ENCODE measurements at places on chromosomes 11 and 22.

GRCh38 chr22:49503321-49503720 is 324.4 kb downstream of the BRD1 start:
- no peak for DNase-seq

- DNase-seq = no peak
Measured at GRCh38 chr11:69241075-69241740, 52.7 kb upstream of the MYEOV start.

GRCh38 chr22:38177926-38178604 is 3.6 kb downstream of the PLA2G6 start:
- peak; percentile 81 for DNase-seq

DNA sequence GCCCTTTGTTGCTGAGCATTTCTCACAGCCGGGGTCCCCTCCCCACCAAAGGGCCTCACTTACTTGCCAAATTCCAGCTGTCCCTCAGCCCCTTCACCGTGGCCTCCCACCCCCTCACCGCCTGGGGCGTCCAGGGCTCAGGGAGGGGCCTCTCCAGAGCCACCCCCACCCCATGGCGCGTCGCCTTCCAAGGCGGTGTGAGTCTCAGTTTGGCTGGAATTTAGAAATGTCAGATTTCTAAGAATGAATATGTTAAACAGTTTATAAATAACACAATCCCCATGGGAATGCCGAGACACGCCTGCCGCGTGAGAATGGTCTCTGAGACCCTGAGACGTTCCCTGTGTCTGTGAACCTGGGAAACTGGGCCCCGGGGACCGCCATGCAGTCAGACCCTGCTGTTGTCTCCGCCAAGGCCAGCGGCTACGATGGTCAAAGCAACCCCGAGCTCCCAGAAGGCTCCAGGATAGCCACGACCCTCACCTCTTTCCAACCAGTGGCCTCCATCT is 28.9 kb downstream of the CELSR1 start:
- DNase-seq = no peak

- DNase-seq = peak; percentile 60
Measured at GRCh38 chr22:21457023-21457787, 10.0 kb upstream of the TMEM191C start.

GRCh38 chr11:45671246-45672171 is 6.1 kb upstream of the CHST1 start:
- DNase-seq = no peak

DNA sequence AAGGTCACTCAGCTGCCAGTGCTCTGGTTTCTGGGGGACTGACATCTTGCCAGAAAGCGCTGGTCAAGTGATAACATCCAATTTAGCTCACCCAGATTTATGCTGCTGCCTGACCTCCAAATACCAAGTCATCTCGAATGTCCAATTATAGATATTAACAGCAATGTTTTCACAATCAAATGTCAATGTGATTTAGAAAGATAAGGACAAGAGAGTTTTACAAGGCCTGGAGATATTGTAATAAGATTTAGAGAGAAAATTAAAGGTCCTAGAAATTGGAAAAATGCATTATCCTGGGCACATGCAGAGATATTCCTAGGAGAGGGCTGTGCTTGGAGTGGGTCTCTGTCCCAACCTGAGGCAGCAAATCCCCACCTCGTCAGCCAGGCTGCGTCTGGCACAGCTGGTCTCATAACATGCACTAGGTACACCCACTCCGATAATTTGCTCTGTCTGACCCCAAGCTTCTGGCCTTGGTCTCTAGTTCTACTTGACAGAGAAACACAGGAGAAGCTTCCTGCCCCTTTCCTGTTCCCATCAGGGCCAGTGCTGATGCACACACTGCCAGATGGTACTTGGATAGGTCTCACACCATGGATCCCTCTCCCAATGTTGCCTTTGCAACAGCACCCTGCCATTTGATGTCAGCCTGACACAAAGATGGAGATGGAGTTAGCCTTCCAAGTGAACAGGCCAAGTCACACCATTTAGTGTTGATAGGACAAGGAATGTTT is 28.6 kb downstream of the USH1C start:
- no peak for DNase-seq

GRCh38 chr11:72573855-72574445 is 100.3 kb downstream of the PDE2A start:
- no peak for DNase-seq

- DNase-seq = no peak
Measured at GRCh38 chr22:32073823-32074380, 30.8 kb downstream of the SLC5A1 start.

GRCh38 chr11:21988477-21988876 is 204.4 kb upstream of the ANO5 start:
- DNase-seq = no peak
